ENCODE measurements at places on chromosomes 16 and 17.

GRCh38 chr17:81480140-81481072 is 32.2 kb downstream of the ACTG1 start:
- peak; percentile 54 for DNase-seq

- DNase-seq, result no peak
These were observed 7.7 kb downstream of the CDH5 start for GRCh38 chr16:66374176-66374575.

- no peak for DNase-seq
These were observed 157.7 kb downstream of the MSI2 start for GRCh38 chr17:57413848-57414651.

DNA sequence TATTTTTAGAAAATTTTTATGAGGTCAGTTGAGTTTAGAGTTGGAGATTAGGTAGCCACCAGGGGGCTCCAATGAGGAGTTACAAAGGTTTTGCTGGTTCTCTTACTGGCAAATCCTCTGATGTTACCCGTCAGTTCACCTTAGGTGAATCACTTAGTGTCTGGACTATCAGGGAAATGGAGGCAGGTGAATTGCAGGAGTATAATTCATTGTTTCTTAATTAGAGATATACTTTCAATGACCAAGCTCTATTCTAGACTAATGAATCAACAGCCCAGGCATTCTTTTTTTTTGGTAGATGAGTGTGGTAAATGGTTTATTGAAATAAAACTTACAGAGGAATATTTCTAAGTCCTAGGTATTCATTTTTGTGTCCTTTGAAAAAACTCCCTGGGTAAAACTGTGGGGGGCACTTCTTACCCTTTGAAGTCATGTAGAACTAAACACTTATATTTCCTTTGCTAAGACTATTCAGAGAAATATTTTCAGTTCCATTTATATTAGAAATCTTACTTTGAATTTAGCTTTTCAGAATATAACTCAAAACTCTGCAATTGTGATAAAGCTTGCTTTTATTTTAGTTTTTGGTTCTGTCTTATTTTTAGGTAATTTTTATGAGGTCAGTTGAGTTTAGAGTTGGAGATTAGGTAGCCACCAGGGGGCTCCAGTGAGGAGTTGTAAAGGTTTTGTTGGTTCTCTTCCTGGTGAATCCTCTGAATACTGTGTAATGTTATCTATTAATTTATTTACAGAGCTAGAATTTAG is 17.7 kb downstream of the PSMD11 start:
- peak; percentile 52 for DNase-seq

GRCh38 chr17:9844153-9844552 is 18.4 kb downstream of the GLP2R start:
- DNase-seq, result no peak

DNA sequence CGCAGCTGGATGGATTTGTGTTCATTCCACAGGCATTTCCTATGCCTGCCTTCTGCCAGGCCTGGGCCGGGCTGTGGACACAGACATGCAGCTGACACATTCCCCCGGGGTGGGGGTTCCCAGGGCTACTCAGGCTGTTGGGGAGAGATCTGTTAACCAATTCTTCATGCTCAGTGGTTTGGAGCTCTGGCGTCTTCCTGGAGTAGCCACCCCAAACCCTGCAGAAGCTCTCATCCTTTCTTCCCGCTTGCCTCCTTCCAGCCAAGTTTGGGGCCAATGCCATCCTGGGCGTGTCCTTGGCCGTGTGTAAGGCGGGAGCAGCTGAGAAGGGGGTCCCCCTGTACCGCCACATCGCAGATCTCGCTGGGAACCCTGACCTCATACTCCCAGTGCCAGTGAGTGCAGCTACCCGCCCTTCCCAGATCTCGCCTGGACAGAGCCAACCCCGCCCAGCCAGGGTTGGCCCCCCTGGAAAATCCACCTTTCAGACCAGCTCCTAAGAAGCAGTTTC is 2.6 kb downstream of the ENO3 start:
- no peak for DNase-seq

- DNase-seq, result no peak
These were observed 7.0 kb downstream of the DHX40 start for GRCh38 chr17:59572301-59572924.

DNA sequence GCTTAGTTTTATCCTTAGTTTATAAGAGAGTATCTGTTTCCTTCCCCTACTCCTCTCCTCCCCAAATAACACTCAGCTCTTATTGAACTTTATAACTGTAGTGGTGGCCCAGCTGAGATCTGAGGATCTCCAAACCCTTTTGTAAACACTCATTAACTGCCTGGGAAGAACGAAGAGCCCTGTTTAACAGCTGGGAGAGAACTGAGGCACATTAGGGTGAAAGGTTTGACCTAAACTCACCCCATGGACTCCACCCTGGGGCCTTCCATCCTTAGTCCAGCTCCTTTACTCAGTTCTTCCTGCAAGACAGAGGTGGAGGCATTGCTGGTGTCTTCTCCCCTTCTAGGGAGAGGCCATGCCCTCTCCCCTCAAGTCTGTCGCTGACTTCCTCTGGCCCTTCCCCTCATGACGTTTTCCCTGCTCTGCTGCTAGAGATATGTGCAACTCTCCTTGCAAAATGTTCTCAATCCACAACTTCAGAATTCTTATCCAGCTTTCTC is 1.2 kb upstream of the RARA start:
- DNase-seq, result peak; percentile 66

DNA sequence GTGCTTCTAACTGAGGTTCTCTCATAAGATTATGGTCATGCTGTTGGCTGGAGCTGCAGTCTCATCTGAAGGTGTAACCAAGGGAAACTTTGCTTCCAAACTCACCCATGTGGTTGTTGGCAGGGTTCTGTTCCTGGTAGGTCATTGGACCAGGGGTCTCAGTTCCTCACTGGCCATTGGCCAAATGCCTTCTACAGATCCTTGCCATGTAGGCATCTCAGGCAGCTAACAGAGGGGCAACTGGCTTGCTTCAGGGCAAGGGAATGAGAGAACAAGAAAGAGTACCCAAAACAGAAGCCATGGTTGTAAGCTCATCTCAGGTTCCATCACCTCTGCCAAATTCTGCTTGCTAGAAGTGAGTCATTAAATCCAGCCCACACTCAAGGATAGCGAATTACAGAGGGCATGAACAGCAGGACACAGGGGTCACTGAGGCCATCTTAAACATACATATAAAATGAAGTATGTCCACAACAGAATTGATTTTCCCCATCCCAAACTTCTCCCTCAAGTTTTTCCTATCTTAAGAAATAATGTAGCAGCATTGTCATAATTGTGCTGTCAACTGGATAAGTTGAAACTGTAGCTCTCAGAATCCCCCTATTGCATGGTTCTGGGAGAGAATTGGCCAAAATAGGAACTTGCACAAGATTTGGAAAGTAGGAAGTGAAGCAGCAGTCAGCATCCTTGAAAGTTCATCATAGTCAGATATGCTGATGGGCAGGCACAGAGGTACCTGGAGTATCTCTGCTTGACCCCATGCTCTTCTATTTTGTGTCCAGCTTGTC is 42.4 kb upstream of the CES5A start:
- DNase-seq, result no peak

GRCh38 chr17:16980813-16981731 is 9.2 kb upstream of the TNFRSF13B start:
- DNase-seq, result no peak

DNA sequence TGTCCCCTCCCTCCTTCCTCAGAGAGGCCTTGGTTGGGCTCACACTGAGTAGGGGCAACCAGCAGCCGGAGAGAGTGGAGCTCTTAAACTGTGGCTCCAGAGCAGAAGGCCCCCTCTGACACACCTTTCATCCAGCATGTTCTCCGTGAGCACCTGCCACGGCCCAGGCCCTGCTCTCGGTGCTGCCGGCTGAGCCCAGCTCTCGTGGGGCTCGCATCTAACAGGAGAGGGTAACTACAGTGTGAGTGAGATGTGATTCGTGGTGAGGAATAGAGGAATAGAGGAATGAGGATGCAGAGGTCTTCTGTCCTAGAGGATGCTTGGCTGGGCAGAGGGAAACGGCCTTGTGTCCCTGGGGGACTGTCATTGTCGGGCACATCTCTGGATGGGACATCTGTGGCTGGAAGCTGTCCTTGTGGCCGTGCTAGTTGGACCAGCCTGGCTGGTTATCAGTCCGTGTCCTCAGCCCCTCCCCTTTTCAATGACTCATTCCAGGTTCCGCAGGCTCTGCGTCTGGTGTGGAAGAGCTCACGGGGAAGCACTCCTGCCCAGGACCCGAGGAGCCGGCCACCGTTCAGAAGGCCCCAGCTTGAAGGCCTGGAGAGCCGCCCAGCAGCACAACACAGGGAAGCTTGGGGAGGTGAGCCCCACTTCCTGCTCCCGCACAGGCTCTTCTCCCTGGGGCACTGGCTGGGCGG is 11.9 kb upstream of the DNASE1 start:
- no peak for DNase-seq

- DNase-seq, result no peak
These were observed 54.0 kb downstream of the ERN1 start for GRCh38 chr17:64075913-64076312.

GRCh38 chr17:79476074-79476652 is 134.7 kb downstream of the RBFOX3 start:
- no peak for DNase-seq

DNA sequence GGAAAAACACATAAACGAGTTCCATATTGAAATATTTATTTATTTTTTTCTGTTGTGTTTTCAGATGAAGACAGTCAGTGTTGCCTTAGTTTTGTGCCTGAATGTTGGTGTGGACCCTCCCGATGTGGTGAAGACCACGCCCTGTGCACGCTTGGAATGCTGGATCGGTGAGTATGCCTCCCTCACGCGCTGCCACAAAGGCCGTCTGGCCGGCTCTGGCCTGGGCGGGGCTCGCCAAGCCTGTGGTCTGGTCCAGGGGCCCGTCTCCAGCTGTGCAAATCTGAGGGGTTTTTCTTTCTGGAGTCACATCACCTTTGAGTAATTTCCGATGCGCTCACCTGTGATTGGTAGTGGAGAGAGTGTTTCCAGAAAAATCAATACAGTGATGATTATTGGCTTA is 81.0 kb downstream of the RPTOR start:
- DNase-seq, result no peak

GRCh38 chr16:24253192-24253591 is 2.9 kb upstream of the CACNG3 start:
- DNase-seq, result peak; percentile 63

DNA sequence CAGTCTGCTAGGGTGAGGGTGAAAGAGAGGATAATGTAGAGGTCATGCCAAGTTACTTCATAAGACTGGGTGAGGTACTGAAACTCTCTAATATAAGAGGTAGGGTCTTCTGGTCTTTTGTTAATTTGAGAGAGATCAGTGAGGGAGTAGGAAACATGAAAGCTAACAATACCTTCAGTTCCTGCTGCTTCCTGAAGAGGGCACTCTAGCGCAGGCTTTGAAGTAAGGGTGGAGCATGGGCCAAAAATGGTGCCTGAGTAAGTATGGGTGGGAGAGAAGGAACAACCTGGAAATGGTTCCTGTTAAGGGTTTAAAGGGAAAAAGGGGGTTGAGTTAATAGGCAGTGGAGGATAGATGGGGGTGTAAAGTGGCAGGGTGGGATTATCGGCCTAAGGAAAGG is 2449.5 kb downstream of the TP53TG3F start:
- no peak for DNase-seq

All from NCI-H1092 treated with DMSO at 0.1 percent for 48 hours (cell line).